ENCODE measurements at places on chromosomes 6 and 20. TPM values are rescaled to one million over a fixed set of nuclear protein-coding genes. Genes with fewer than 3 reads are reported as not detected.

BEND3 gene
- 5.7 TPM for total RNA-seq

OTOR gene
- 0.82 TPM for total RNA-seq

LHFPL5 gene
- total RNA-seq: 0.82 TPM

SNAP25 gene
- 140 TPM for total RNA-seq

RFX6 gene
- total RNA-seq: not detected

RWDD2A gene
- 11.4 TPM for total RNA-seq

ADGRG6 gene
- total RNA-seq: 9.8 TPM

DTD1 gene
- total RNA-seq: 98.2 TPM

RGS17 gene
- total RNA-seq: 112 TPM

PLCB4 gene
- total RNA-seq: 11.8 TPM

KIF6 gene
- total RNA-seq: 1.2 TPM

OGFR gene
- 24.1 TPM for total RNA-seq

CD40 gene
- 0.41 TPM for total RNA-seq

FAM217A gene
- not detected for total RNA-seq

GHRH gene
- not detected for total RNA-seq

PGBD1 gene
- total RNA-seq: 19.2 TPM

PRPH2 gene
- total RNA-seq: 6.1 TPM

GGTLC1 gene
- not detected for total RNA-seq

PPP1R11 gene
- 17.1 TPM for total RNA-seq

MOG gene
- under 0.01 TPM for total RNA-seq

IMPG1 gene
- total RNA-seq: not detected

KHDC1 gene
- 2.9 TPM for total RNA-seq

BANF2 gene
- total RNA-seq: not detected

ATP5F1E gene
- total RNA-seq: 38.3 TPM

PI16 gene
- under 0.01 TPM for total RNA-seq

MAFB gene
- total RNA-seq: 7.3 TPM

RNF182 gene
- total RNA-seq: 35.1 TPM

GFOD1 gene
- 32.2 TPM for total RNA-seq

MOCS3 gene
- 9.4 TPM for total RNA-seq
